ENCODE measurements at places on chromosomes 4 and X.

GRCh38 chr4:150379454-150379853 lies 202.5 kb upstream of the MAB21L2 start:
- no peak for DNase-seq

GRCh38 chr4:36549992-36550391 lies 268.6 kb downstream of the DTHD1 start:
- no peak for DNase-seq

DNA sequence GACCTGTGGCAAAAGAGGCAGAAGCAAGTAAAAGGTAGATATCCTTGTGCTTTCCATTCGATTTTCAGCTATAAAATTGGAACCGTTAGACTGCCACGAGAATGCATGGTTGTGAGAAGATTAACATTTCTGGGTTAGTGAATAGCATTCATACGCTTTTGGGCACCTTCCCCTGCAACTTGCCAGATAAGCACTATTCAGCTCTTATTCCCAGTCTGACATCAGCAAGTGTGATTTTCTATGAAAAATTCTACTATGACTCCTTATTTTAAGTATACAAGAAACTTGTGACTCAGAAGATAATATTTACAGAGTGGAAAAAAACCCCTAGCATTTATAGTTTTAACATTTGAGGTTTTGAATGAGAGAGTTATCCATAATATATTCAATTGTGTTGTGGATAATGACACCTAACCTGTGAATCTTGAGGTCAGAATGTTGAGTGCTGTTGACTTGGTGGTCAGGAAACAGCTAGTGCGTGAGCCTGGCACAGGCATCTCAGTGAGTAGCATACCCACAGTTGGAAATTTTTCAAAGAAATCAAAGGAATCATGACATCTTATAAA lies 3.9 kb downstream of the FGB start:
- DNase-seq: peak; percentile 10

GRCh38 chr4:37568489-37568888 lies 117.7 kb downstream of the RELL1 start:
- no peak for DNase-seq

DNA sequence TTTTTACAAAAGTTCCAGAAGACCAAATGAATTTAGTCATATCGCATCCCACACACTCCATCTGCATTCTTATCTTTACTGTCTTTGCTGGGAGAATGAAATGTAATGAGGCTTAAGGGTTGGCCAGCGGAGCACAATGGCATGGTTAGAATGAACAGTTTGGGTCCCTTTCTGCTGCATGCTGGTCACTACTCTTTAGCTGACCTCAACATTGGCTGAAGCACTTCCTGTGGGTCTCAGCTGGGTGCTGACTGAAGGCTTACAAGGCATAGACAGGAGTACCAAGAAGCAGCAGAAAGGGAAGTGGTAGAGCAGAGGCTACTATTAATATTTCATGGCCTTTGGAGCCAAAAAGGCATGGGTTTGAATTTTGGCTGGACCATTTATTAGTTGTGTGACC lies 159.4 kb upstream of the GPC4 start:
- DNase-seq: no peak

DNA sequence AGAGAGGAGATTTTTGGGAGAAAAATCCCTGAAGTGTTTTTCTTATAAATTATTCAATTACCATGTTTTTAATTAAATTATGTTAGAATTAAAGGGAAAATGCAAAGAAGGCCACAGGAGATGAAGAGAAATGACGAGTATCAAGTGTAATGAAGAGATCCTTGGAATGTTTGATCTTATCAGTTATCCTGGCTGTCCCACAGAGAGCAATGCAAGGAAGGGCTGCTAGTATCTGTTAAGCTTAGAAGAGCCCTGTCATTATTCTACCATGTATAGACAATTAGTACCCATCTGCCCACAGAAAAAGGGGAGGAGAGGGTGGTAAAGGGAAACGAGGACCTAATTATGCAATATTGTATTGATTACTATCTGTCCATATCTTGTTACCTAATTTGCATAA lies 257.1 kb downstream of the BANK1 start:
- DNase-seq: no peak

GRCh38 chr4:28918871-28919270 lies 1801.3 kb upstream of the PCDH7 start:
- DNase-seq: no peak

GRCh38 chr4:10753336-10753735 lies 68.8 kb upstream of the CLNK start:
- DNase-seq: no peak

DNA sequence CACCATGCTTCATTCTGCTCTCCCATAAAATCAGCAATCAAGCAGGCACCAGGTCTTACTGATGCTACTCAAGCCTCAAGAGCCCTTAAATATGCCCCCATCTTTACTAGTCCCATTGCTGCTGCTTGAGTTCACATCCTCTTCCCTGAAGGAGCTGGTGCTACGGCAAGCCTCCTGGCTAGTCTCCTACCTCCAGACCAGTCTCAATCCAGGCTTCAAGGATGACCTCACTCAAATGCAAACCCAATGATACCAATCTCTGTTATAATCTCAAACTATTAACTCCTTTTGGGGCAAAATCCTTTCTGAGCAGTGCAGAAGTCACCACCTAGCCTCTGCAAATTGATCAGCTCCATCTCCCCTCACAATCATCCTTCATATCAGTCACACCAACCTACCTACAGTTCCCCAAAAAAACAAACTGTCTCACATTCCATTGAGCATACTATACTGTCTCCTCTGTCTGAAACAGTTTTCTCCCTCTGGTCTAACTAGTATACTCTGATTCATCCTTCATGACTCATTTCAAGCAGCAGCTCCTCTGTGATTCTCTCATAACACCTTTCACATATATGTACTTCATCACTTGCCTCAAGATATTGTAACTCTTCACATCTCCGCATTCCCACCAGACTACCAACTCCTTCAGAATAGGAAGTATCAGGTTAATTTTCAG lies 30.0 kb downstream of the PAPSS1 start:
- DNase-seq: peak; percentile 60

DNA sequence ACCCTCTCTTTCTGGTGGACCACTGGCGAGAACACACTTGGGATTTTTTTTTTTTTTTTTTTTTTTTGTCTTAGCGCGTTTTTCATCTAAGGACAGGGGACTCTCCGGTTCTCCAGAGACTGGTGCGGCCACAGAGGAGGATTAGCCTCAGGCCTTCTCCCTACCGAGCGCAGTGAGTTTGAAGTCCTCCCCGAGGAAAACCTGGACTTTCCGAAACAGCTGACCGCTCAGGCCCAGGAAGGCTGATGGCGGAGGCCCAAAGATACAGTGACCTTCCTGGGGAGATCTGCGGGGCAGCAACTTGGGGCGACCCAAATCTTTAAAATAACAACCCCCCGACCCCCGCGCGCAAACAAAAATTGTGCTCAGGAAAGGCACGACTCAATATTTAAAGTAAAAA lies 9.2 kb downstream of the NKX3-2 start:
- no peak for DNase-seq

DNA sequence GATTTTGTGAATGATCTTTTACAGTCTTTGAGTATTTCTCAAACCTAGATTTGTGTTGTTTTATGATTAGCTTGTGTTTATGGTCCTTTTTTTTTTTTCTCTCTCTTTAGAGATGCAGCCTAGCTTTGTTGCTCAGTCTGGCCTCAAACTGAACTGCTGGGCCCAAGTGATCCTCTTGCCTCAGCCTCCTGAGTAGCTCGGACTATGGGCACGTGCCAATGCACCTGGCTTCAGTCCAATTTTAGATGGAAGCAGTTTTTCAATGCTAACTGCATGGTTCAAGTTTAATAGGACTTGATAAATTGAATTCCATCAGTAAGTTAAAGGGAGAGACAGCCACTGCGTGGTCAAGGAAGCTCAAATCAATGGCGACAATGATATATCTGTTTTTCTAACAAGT lies 3.8 kb upstream of the FGG start:
- DNase-seq: no peak

DNA sequence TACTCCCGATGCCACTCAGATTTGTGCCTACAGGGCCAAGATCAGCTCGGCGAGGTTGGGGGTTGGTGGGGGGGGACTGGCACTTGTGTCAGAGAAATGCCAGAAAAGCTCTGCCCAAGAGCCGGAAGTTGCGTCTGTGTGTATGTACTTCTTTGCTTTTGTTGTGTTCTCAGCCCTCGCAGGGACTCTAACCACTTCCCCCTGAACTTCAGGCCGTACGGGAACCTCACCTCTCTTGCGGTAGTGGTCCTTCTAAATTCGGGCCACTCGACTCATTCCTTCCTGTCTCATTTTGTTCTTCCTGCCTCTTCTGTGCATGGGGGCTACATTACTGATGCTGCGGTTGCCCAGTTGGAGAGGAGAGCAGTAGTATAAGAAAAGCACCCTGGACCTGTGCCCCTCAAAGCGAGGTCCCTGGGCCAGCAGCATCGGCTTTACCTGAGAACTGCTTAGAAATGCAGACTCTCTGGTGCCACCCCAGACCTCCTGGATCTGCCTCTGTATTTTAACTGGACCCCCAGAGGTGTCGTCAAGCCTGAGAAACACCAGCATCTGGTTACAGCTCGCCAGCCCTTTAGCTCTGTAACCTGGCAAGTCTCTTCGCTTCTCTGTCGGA lies 146.3 kb upstream of the RPS6KA3 start:
- DNase-seq: no peak

DNA sequence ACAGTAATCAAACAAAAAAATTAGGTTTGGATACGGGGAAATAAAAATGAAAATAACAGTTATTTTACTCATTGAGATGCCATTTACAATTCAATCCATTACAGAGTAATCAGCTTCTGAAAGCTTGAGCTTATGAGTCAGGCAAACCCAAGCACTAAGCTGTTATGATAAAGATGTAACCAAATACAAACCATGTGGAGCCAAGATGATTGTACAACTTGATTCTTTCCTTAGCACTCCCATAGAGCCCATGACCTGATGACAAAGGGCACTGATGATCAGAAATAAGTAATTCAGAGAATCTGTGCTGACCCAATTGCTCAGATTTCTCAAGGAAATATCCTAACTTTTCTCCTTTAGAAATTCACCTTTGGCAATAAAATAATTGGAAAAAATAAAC lies 40.5 kb upstream of the PRKG2 start:
- DNase-seq: peak; percentile 22

- DNase-seq: no peak
These were observed 40.6 kb upstream of the ADGRA3 start for GRCh38 chr4:22556495-22556894.

- DNase-seq: no peak
These were observed 62.8 kb downstream of the FAM193A start for GRCh38 chr4:2599304-2599654.

- DNase-seq: no peak
These were observed 83.0 kb downstream of the MAB21L2 start for GRCh38 chr4:150664935-150665334.

DNA sequence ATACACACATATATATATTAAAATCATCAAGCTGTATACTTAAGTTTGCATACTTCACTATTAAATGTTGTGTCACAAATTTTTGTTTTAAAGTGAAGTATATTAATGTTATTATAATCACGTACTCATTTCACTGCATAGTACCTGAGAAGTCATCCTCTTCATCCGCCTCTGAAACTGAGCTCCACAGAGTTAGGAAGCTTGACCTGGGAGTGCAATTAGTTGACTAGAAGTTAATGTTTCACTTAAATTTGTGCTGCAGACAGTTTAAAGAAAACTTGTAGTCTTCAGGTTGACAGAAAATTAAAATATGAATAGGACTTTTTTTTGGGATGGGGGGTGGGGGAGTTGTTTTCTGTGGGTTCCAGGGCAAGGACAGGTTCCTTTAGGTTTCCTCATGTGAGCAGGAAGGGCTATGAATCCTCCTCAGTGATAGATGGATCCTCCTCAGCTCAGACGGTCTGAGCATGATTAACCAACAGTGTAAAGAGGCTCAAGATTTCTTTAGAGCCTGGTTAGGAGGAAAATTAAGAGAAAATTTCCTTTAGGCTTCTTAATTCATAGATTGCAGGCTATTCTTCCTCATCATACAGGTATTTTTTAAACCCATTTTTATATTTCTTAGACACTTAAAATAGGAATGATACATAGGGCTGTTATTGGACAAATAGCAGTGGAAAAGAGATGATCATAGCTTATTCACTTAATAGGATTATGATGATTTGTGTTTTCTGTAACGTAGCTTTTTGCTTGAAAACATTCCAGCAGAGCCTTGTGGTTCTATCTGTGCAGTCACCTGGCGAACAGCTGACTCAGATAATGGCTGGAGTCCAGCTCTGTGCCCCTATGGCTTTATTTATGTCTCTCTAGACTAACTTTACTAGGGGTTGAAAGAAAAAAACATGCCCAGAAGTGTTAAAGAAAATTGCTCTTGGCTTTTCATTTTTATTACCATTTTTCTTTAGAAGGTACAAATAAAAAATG lies 102.7 kb downstream of the SLC4A4 start:
- no peak for DNase-seq

DNA sequence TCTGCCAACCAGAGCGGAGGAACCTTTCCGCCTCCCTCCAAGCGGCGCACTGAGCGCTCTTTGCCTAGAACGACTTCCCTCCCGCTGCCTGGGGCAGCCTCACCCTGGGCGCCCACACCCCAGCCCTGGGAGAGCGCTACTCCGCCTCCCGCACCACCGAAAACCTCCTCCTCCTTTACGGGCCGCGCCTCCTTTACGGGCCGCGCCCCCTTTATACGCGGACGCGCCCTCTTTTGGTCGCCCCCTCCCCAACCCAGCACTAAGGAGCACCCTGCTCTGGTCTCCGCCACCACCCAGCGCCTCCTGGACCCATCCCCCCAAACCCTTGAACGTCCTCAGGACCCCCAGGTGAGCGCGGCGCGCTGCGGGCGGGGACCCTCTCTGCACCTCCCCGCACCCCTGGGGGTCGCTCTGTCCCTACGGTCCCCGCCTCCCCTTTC lies 586 bp upstream of the NSG1 start:
- no peak for DNase-seq

- no peak for DNase-seq
These were observed 74.4 kb upstream of the RBMX start for GRCh38 chrX:136954930-136955329.

- no peak for DNase-seq
These were observed 287.2 kb downstream of the FRMPD4 start for GRCh38 chrX:12425496-12425895.

GRCh38 chr4:40421839-40422708 lies 86.9 kb downstream of the CHRNA9 start:
- no peak for DNase-seq

GRCh38 chr4:164771088-164771487 lies 17.2 kb downstream of the SMIM31 start:
- no peak for DNase-seq

DNA sequence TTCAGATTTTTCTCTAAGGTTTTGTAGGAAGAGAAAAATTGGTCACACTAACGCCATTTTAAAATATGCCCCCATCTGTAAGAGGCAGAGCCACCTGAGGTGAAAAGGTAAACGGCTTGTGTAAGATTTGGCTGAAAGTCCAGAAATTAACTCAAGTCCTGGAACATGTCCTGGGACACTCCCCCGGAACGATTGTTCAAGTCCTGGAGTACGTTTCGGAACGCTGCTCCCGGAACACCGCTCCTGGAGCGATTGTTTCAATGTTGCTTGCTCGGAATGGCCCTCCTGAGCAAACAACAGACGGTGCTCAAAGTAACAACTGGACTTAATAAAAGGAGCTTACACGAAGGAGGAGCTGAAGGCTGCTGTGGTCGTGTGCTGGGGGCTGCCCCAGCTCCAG lies 796.5 kb upstream of the SLIT2 start:
- DNase-seq: no peak

Data from amniotic stem cell (primary cell).